ENCODE measurements at places on chromosomes 12 and 14.

DNA sequence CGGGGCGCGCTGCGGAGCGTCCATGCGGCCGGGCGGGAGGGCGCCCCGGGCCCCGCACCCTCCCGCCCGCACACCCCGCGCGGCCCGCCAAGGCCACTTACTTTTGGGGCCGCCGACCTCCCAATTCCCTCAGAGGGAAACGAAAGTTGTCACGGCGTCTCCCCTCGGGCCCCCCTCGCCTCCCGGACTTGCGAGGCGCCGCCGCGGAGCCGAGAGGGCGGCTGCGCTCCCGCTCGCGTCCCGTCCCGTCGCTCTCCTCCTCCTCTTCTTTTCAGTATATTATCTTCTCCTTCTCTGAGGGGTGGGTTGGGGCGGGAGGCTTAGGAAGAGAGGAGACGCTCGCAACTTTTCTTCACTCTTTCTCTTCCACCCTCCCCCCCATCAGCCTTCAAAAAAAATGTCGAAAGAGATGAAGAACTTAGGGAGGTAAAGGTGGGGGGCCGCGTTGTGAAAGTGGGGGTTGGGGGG lies 613 bp downstream of the DUSP16 start:
- DNase-seq, result peak; percentile 54

DNA sequence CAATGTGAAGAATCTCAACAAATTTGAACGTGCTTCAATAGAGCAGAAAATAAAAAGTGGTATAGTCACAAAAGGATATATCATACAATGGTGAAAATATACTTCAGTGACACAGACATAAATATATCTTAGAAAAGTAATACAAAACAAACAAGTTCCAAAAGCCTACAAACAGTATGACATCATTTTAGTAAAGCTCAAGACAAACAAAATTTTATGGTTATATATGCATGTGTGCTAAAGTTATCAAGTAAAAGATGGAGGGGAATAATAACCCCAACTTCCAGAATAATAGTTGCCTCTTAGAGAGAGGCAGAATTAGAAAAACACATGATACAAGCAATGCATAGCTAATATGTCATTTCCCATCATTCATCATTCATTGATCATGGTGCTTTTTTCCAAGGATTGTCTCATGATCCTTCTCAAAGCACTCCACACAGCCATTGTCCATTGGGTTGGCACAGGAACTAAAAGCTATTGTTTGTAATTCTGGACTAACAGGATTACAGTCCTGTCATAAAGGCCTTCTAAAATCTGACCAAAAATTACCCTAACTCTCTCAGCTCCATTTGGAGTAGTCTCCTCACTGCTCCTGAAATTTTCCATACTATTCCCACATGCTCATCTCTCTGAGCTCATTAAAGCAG lies 59.5 kb downstream of the IFNG-AS1 start:
- no peak for DNase-seq

- DNase-seq, result peak; percentile 47
These were observed 258.9 kb downstream of the VRK1 start for GRCh38 chr14:97056086-97056485.

DNA sequence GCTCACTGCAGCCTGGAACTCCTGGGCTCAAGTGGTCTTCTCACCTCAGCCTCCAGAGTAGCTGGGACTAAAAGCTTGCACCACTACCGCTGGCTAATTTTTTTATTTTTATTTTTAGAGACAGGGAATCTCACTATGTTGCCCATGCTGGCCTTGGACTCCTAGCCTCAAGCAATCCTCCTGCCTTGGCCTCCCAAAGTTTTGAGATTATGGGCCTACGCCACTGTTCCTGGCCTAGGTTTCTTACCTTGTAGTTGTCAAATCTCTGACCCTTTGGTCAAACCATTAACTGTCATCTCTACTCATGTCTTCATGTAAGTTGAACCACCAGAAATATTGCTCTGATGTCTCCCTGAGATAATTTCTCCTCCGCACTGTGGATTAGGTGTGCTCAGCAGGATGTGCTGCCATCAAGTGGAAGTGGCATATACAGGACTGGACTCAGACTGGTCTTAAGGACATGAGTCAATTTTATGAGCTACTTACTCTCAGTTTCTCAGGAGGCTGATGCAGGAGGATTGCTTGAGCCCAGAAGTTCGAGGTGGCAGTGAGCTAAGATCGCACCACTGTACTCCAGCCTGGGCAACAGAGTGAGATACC lies 28.5 kb downstream of the ACTR6 start:
- peak; percentile 57 for DNase-seq

DNA sequence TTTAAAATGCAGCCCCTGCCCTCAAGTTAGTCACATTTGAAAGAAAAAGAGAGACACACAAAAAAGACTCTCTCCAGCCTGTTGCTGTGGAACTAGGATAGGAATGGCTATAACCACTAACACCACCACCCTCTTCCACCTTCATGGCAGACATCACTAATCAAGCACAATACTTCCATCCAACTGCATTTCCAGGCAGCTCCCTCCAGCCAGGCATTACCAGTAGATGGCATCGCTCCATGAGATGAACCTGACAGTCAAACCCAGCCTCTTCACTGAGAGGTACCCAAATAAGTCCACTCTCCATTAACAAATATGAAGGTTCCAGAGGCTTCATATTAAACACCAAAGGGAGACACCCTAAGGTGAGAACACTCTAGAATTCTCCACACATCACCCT lies 24.4 kb downstream of the SLC8B1 start:
- DNase-seq, result peak; percentile 50

- DNase-seq, result peak; percentile 64
These were observed 1.2 kb downstream of the FLRT2 start for GRCh38 chr14:85531141-85531586.

DNA sequence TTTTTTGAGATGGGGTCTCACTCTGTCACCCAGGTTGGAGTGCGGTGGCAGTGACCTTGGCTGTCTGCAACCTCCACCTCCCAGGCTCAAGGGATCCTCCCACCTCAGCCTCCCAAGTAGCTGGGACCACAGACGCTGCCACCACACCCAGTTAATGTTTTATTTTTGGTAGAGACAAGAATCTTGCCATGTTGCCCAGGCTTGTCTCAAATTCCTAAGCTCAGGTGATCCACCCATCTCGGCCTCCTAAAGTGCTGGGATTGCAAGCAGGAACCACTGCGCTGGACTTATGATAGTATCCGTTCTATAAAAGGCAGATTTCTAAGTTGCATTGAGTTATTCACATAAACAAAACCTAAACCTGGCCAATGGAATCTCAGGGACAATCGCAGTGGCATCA lies 321.1 kb upstream of the PRICKLE1 start:
- DNase-seq, result no peak

DNA sequence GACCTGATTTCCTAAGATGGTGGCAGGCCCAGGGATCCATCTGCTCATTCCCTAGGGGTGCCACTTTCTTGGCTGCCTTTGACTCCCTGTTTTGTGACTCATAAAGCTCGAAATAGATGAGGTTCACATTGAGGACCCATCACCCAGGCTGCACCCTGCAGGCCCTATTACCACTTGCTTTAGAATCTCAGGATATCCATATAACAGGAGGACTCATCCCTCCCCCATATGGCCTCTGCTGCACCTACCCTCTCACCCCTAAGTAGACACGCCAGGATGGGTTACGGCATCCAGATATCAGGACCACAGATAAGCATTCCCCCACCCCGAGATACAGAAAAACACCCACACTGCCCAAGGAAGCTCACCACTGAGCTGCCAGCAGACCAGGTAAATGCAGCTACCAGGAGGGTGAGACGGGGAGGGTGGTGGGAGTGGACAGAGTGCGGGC lies 155.7 kb downstream of the DPF3 start:
- peak; percentile 25 for DNase-seq

GRCh38 chr14:49950275-49951228 lies 57.7 kb downstream of the ARF6 start:
- no peak for DNase-seq

GRCh38 chr12:132445884-132446632 lies 43.9 kb upstream of the FBRSL1 start:
- DNase-seq, result peak; percentile 90

GRCh38 chr12:130965214-130965613 lies 11.5 kb downstream of the ADGRD1 start:
- DNase-seq, result no peak

- no peak for DNase-seq
These were observed 49.7 kb downstream of the FAM222A start for GRCh38 chr12:109763201-109763841.

GRCh38 chr12:32549675-32550079 lies 129.4 kb upstream of the DNM1L start:
- no peak for DNase-seq

GRCh38 chr12:32780071-32780470 lies 24.4 kb upstream of the YARS2 start:
- DNase-seq, result no peak

DNA sequence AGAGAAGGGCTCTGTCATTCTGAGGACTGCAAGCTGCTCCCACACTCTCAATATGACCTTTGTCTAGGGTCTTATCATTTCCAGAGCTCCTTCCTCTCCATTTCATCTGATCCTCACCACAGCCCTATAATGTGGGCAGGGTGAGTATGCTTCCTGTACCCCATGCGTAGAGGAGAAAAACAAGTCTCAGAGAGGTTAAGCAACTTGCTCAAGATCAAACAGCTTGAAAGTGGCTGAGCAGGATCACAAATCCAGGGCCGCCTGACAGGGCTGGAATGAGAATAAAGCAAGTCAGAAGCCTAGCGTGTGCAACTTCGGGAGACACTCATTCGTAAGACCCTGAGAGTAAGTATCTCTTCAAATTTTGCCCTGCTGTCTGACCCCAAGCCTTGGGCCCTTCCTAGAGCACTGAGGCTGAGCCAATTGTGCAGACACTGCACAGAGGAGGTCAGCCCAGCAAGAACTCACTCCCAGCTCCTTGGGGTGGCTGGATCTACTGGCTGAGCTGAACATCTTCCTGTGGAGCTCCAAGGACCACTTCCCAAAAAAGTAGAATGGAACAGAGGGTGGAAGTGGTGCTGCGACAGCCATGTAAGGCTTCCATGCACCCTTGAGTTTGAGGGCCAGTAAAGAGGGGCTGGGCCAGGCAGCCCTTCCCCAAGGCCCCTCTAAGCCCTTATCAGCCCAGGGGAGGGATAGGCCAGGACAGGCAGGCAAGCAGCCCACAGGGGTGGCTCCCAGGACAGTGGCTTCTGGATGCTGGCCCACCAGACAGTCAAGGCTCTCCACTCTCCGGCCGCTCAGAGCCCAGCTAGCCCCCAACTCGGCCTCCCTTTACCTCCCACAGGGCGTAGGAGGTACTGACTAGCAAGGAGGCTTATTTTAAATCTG lies 10.5 kb downstream of the ZFP36L1 start:
- DNase-seq, result no peak

DNA sequence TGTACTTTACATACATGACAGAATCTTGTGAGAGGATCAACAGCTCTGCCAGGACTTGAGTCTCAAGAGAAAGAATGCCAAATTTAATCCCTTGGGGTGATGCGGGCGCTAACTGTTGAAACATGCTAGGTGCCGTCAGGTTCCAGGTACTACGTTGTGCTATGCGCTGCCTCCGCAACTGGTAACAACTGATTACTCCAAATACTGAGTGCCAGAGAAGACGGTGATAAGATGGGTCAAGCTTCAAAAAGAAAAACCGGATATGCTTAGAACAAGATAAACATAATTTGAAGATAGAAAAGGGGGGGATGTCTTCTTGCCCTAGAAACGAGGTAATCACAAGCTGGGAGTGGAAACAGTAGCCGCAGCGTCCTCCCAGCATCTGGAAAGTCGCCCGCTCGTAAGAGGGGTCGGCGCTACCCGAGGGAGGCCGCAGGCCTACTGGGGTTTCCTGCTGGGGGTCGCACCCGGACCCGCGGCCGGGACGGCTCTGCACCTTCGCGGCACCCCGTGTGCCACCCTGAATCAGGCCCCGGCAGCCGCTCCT lies 678 bp downstream of the ZBTB25 start:
- peak; percentile 44 for DNase-seq

GRCh38 chr14:23604675-23605170 lies 26.1 kb upstream of the JPH4 start:
- DNase-seq, result no peak

GRCh38 chr12:46891306-46891705 lies 65.5 kb upstream of the SLC38A4 start:
- peak; percentile 7 for DNase-seq

DNA sequence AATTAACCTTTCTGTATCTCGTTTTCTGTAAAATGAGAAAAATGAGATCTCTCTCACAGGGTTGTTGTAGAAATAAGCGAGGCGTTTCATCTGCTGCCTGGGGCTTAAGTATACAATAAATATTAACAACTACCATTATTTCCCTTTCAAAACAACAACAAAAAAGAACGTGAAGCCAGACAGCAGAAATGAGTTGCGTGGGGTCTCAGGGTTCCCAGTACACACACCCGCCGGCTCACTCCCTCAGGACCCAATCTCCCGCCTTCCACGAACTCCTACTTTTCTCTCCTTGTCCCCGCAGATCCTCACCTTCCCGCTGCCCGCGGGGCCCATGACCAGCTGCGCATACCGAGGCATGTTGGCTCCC lies 227 bp downstream of the GPN3 start:
- no peak for DNase-seq
